Activated CD8-positive, alpha-beta memory T cell treated with anti-CD3 and anti-CD28 coated beads, Interleukin-2, amount 50 U/mL, for 4 hours (primary cell): ENCODE measurements at places on chromosomes 6 and 20.

DNA sequence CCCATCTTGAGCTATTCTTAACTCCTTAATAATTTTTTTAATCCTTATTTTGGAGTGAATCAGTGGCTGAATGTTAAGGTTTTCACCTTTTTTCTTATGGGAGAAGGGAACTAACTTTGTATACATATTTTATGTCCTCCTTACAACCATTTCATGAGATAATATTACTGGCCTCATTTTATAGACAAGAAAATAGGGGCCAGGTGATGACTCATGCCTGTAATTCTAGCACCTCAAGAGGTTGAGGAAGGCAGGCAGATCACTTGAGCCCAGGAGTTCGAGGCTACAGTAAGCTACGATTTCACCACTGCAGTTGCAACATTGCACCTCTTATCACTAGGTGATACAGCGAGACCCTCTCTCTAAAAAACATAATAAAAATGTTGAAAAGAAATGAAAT, 128.7 kb downstream of the TMEM242 start:
- no peak for DNase-seq

DNA sequence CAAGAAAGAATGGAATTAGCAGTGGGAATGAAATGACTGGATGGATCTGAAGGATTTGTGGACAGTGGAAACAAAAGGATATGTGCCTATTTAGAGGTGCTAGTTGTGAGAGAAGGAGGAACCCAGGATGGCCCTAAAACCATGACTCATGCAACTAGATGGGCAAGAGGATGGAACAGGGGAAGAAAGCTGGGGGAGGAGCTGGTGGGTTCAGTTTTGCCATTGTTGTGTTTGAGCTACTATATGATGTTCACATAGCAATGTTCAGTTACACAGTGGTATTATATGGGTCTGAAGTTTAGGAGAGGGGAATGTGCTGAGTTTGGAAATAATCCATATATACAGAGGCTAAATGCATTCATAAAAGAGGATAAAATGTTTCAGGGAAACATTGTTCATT, 125.7 kb upstream of the SSTR4 start:
- no peak for DNase-seq

- DNase-seq = no peak
These were observed 22.4 kb upstream of the RBM24 start for GRCh38 chr6:17258749-17259148.

GRCh38 chr6:151147118-151147832, 92.5 kb upstream of the AKAP12 start:
- no peak for DNase-seq

DNA sequence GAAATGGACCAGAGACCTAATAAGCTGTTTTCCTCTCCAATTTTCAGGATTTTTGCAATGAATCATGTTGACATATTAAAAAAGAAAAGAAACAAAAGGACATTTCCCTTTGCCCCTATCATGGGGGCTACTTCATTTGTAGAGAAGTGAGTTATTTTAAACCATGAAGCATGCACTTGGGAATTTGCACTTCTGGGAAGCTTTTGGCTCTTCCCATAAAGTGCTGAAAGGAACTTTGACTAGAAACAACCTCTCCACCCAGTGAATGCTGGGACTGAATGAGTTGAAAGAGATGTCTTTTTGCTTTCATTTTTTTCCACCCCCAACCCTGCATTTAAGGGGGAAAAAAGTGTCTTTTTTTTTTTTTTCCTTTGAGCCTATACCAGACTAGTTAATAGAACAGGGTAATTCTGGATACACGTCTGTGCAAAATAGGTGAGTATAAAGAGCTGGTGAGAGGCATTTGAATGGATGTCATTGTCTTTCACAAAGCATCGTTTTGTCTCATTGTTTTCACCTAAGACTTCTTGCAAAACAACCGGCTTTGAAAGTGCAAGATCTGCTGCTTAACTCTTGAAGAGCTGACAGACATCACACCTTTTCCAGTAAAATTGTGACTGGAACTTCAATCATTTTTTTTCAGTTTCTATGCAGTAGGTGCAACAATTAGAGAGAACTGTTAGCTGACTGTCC, 138.7 kb upstream of the BACH2 start:
- DNase-seq = no peak

GRCh38 chr6:42140756-42141602, 1.4 kb downstream of the C6orf132 start:
- no peak for DNase-seq

GRCh38 chr6:24484657-24485323, 4.6 kb downstream of the GPLD1 start:
- no peak for DNase-seq

DNA sequence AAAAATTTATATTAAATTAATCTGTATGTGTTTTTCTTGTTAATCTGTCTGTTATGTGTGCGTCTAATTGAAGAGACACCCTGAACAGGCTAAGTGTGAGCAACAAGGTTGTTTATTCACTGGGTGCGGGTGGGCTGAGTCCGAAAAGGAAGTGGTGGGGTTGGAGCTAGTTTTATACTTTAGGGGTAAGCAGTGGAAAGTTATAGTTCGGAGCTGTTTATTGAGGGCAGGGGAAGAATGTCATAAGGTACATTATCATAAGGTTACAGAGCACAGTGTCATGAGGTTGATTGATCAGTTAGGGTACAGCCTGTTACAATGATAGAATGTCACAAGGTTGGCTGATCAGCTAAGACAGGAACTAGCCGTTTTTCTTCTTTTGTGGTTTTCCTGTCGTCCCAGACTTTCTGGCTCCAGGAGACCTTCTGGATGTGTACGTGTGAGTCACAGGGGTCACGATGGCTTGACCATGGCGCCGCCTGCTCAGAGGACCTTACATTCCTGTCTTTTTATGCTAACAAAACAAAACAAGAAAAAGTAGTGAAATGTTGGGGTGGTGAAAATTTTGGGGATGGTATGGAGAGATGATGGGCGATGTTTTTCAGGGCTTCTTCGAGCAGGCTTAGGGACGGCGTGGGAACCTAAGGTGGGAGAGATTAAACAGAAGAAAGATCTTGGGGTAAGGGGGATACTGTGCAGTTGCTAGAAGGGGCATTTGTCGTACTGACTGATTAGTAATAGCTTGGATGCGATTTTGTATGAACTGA, 754.0 kb upstream of the ADGRB3 start:
- no peak for DNase-seq

DNA sequence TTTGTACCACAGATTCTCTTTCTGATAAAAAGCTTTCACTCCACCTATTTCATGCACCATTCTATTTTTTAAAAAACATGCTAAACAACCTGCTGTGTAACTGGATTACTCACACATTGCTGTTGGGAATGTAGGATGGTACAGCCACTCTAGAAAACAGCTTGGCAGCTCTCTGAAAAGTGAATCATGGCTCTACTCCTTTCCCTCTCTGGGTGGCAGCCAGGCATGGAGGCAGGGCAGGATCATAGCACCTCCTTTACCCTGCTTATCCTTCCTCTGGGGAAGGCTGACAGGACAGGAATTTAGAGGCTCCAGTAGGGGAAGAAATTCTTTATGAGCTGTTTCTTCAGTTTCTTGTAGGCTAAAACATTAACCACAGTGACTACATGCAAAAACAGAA, 6.7 kb upstream of the VNN2 start:
- no peak for DNase-seq

- DNase-seq = no peak
These were observed 114.2 kb upstream of the BEND6 start for GRCh38 chr6:56840467-56841380.

GRCh38 chr6:7976485-7977056, 66.0 kb upstream of the TXNDC5 start:
- no peak for DNase-seq

DNA sequence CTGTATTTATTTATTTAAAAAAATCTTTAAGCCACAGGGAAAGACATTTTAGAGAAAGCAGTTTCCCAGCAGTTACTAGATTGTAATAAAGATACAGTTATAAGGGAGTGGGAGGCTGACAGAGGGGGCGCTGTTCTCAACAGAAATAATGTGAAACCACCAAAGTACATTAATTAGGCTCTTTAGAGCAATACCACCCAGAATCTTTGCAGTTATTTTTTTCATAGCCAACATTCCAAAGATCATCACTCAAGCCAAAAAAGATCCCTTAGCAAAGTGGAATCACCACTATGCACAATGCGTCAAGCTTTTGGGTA, 331.3 kb upstream of the DEFB112 start:
- no peak for DNase-seq

DNA sequence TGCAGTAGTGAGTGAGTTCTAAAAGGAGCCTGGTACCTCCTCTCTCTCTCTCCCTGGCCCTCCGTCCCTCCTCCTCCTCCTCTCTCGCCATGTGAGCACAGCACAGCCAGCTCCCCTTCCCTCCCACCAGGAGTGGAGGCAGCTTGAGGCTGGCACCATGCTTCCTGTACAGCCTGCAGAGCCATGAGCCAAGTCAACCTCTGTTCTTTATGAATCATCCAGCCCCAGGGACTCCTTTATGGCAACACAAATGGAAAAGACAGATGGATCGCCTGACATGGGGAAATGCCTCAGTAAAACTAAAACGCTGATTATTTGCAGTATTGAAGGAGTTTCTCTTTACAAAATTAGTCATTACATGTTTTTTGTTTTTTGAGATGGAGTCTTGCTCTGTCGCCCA, 233.7 kb upstream of the ARID1B start:
- no peak for DNase-seq

DNA sequence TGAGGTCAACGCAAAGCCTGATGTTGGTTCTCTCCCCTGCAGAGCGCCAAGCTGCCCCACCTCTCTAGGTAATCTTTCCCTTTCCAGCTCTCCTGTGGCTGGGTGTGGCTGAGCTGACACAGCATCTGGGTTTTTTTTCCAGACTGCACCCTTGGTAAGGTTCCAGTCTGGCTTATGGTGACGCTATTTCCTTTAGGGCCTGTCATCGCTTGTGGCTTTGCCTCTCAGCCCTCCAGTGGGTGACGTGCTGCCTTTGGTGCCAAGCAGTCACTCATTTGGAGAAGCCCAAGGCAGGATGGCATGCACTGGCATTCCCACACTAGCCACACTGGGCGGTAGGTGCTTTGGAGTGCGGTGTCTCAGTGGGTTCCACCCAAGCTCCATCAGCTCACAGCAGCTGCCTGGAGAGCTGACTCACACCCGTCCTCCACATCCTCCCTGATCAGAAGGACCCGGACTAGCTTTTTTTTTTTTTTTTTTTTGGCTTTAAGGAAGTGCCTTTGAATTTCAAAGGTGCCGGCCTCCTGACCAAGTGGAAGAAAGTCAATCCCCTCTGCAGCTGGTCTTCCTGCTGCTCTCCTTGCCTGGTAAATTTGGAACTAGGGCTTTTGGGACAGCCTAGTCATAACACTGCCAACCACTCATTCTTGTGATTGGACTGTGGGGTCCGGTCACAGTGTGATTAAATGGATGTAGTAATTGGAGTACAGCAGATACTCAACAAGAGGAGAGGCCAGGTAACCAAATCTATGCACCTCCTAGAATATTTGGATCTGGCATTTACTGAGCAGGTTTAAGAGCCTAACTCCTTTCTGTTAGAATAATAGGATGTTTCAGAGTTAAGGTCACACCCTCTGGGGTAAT, 153.6 kb downstream of the CD83 start:
- peak; percentile 36 for DNase-seq

- no peak for DNase-seq
These were observed 150.7 kb upstream of the PLCB4 start for GRCh38 chr20:8918145-8918544.

GRCh38 chr20:60068509-60068908, 110.3 kb downstream of the CDH26 start:
- DNase-seq = no peak

DNA sequence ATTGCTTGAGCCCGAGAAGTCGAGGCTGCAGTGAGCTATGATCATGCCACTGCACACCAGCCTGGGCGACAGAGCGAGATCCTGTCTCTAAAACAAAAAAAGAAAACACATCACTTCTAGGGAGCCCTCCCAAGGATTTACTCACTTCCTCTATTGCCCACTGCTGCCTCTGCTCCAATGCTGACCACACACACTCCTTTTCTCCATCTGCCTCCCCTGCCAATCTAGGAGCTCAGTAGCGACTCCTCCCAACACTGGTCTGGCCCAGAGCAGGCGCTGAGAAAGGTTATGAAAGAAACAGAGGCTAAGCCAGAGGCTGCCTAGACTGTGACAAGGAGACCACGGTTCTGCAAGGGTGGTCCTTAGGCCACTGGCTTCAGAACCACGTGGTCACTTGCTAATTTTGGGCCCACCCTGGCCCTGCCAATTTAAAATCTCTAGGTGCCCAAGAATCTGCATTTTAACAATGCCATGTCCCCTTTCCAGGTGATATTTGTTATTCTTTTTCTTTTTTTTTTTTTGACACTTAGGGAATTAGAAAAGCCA, 1.3 kb upstream of the E2F1 start:
- DNase-seq = no peak

- DNase-seq = no peak
These were observed 37.6 kb downstream of the RRBP1 start for GRCh38 chr20:17644451-17644850.

DNA sequence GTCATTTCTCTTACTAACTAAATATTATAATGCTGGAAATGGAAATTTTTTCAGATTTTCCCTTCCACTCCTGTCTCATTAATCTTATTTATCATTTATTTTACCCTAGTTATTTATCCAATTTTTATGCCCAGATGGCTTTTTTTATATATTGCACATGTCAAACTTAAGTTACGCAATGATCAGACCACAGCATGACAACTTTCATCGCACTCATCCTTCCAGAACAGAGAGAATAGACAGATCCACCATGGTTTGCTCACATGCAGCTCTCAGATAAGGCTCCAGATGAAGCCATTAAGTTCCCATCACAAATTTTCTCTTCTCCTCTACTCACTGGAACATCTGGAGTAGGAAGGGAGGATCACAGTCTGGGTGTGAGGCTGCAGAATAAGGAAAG, 48.7 kb downstream of the MAP7 start:
- DNase-seq = no peak

DNA sequence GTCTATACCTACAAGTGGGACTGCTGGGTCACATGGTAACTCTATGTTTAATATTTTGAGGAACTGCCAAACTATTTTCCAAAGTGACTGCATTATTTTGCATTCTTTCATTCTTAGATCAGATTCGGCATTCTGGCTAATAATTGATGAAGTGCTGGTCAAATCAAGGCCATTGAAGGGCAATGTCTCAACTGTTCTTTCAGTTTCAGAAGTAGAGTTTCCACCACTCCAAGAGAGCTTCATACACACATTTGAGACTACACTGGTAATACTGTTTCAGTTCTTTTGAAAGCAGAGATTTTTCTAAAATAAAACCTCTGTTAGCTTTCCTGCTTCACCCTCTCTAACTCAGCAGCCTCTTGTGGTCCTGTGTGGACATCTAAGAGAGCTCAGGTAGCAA, 154.5 kb downstream of the CFAP61 start:
- DNase-seq = no peak

DNA sequence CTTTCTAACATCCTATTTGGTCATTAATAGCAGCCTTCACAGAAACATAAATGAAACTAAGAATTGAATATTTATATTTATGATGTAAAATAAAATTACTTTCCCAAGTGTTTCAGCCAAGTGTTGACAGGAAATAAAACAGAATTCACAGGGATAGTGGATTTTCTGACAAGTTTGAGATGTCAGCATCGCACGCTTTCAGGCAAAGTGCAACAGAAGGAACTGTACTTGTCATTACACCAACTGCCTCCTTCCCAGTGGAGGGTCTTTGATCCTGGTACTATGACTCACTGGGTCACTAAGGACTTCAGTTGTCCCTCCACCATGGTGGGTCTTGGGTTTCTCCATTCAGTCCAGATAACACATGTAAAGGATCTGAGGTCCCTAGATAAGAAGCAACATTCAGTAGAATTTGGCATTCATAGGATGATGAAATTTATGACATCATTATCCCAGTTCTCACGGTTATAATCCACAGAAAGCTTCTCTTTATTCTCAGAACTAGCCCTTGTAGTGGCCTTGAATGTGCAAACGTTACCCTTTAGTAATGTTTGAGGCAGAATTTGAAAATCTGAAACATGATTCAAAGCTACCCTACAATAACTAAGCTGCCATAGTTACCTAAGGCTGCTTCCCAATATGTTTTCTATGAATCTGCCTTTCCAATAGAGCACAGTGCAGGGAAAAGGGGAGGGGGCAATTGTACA, 3.8 kb upstream of the TNFAIP3 start:
- DNase-seq = no peak
